ENCODE measurements at places on chromosomes 1 and 21.

DNA sequence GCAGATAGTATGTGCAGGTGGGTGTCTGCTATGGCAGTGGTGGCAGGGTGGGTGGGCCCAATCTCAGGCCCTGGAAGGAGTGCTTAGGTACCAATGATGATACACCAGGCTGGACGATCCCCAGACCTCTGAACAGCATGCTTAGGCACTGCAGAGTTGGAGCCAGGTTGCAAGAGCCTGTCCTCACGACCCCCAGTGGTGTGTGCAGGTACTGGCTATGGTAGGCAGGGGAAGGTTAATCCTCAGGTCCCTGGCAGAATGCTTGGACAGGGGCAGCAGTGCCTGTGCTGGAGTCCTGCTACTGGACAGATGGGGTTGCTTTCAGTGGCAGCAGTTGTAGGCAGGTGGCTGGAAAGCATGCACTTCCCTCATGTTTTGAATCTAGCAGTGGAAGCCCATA, 100.5 kb upstream of the NEK7 start:
- no peak for DNase-seq

DNA sequence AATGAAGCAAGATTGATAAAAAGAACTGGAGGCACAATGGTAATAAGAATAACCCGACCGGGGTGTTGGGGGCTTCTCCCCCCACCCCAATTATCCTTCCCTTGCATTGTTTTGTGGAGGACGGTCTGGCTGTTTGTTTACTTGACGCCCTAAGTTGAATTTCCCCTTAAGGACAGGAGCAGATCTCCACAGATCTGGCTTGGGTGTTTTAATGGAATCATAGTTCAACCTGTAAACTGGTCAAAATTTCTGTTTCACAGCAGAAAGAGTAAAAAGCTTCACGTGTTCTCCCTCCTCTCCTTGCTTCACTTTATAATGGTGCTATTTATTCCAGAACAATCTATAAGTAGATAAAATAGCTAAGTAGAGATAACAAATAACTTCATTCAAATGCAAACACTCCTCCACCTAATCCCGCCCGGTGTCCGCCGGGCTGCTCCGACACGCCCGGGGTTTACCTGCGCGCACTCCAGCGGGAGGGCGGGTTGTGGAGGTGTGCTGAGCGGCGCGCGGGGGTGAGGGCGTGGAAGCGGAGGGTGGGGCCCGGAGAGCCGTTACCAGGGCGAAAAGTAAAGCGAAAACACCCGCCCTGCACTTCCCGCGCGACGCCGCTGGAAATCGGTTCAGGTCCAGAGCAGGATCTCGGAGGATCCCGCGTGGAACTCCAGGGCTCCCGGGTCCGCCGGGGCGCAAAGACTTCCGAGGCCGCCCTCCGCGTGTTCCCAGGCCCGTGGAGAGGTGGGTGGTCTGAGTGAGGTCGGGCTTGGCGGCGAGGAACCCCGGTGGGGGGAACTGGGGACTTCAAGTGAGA, 2.0 kb upstream of the ATF3 start:
- no peak for DNase-seq

DNA sequence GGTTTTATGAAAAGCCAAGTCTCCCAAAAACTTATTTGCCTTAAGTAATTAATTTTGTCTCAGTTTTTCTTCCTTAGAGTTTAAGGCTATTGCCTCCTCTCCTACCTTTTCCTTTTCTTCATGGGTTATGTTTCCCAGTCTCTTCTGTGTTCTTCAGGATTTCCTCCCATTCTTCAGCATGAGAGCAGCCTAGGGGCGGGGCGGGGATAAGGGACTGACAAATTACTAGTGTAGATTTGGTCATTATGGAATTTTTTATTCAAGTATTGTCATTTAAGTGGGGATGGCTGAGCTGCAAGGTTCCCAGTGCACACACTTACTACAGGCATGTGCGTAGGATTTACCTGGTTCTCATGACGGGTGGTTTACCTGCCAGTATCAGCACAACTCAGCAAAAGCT, 35.2 kb upstream of the PIGV start:
- DNase-seq, result no peak

GRCh38 chr1:195576641-195577040, 1031.6 kb downstream of the KCNT2 start:
- no peak for DNase-seq

DNA sequence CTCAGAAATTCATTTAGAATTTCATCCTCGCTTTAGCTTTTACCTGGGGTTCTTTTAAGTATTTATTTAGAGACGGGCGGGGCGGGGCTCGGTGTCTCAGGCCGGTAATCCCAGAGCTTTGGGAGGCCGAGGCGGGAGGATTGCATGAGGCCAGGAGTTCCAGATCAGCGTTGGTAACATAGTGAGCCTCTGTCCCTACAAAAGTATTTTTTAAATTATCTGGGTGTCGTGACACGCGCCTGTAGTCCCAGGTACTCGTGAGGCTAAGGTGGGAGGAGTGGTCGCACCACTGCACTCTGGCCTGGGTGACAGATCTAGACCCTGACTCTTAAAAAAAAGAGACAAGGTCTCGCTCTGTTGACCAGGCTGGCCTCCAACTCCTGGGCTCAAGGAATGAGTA, 942 bp upstream of the RSBN1 start:
- no peak for DNase-seq

- no peak for DNase-seq
These were observed 98.8 kb upstream of the DPH5 start for GRCh38 chr1:101124405-101124804.

GRCh38 chr1:155011004-155011416, 8.4 kb downstream of the ZBTB7B start:
- no peak for DNase-seq

GRCh38 chr21:42101246-42101645, 30.1 kb downstream of the UMODL1 start:
- DNase-seq, result no peak

GRCh38 chr1:82565146-82565545, 764.4 kb downstream of the ADGRL2 start:
- DNase-seq, result peak; percentile 88

DNA sequence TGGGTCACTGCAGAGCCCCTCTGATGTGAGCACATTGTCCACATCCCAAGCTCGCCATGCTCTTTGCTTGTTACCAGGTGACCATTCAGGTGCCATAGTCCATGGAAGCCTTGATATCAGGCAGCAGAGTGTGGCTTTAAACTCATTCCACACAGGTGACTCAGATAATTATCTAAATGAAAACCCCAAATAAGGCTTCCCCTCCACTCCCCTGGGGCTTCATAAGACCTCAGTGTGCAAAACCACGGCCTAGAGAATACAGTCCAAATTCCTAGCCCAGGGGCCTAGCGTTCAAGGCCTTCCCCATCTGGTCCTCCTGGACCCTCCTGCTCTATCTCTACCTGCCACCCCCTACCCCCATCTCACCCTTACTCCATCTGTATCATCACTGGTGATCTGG, 97.1 kb downstream of the ARHGEF10L start:
- peak; percentile 18 for DNase-seq

GRCh38 chr21:37342046-37342632, 24.4 kb upstream of the DYRK1A start:
- DNase-seq, result no peak

DNA sequence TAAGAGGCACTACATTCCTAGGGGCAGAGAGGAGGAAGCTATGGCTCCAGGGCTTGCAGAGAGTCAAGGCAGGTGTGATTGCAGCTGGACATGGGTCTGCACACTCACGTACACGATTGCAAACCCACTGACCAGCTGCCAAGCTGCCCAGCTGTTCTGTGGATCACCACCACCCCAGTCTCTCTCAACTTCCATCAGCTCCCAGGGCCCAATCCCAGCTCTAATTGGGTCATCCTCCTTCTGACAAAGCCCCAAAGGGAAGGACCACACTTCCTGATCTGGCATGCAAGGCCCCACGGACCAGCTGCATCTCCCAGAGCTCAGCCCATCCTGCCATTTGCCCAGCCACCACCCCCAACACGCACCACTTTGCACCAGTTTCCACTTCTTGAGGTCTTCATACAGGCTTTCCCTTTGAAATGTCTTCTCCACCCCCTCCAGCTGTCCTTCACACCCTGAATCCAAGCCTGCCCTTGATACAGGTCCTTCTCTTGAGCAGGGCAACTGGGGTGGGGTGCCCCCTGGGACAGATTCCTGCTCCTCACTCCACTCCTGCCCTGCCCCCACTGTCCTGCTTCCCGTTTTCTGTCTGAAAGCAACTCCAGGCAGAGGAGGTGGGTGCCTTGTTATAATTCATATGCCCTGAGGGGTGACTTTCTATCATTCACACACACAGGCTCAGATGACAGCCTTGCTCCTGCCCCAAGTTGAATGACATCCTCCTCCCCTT, 179.4 kb upstream of the EDN2 start:
- DNase-seq, result no peak

GRCh38 chr21:16536643-16537434, 807.1 kb downstream of the USP25 start:
- DNase-seq, result peak; percentile 49

DNA sequence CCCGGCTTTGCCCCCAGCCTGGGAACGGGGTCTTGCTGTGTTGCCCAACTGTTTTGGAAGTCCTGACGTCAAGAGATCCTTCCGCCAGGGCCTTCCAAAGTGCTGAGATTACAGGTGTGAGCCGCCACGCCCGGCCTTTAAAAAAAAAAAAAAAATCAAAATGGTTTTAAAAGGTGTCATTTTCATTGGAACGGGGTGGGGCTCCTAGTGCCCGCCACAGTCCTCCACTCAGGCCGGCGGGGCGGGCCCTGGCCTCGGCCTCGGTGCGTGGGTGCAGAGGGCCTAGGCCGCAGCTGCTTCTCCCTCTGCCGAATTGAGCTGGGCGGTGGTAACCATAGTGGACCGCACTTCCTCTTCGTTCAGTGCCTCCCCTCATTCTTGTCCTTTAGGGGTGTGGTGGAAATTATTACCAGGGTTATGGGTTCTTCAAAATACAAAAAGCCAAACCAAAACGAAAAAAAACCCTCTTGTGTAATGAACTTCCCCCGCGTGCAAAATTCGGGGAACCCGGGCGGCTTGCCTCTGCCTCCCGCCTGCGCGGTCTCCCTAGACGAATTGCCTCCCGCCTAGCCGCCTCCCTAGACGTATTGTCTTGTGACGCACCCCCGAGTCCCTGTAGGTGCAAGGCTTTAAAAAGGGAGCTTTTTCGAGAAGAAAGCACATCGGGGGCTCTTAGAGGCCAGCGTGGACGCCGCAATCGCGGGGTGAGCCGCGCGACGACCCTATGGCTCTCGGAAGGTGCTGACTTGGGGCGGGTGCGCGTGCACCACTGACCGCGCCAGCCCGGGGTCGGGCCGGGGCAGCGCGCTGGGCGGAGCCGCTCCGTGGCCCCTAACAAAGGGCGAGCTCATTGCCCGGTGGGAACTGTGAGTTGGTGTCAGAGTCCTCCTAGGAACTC, 10.5 kb upstream of the SPEN start:
- no peak for DNase-seq

DNA sequence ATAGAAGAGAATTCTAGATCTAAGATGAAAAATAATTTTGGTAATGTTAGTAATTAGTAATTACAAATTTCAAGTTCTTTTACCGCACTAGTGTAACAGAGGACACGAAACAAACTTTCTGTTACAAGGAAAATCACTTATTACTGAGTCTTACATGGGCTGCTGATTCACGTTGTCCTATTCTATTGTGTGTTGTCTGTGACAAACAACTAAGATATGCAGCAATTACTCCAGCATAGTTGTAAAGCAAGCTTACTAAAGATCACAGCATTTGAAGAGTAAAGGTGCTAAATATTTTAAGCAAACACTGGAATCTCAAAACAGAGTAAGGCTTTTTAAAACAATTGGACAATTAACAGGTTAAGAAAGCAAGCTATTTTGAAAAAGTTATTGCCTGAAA, 502.3 kb downstream of the KCNT2 start:
- no peak for DNase-seq

- DNase-seq, result no peak
These were observed 53.3 kb downstream of the GATAD2B start for GRCh38 chr1:153869486-153869885.

DNA sequence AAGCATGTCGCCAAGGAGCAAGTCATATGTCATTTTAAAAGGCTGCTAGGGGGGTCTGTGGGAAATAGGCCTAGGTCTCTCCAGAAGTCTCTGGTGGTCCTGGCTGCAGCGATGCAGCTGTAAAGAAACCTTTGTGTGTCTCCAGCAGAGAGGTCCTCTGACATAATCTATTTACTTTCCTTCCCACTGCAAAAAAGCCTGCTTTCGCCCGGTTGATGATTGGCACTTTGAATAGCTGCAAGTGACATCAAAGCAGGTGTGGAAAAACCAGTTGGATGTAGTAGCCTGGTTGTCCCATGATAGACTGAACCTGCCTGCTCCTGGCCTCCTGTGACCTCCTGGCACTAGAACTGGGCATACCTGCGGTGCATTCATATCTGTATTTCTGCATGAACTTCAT, 13.8 kb downstream of the RASSF5 start:
- DNase-seq, result no peak

DNA sequence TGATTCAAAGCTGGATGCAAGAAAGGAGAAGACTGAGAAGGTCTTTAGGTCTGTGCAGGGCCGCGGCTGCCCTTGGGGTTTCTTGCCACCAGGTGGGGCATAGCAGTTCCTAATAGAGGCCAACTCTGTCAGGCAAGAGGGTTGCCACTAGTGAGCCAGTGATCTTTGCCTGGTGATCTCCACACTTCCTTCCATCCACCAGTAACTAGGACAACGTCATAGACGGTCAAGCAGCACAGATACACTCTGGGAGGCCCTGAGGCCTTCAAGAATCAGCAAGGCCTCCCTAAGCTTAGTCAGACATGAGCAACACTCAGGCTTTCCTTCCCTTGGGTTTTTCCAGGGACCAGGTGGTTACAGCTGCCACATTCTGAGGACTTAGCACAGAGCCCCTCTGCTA, 32.9 kb upstream of the ATP2B4 start:
- DNase-seq, result no peak

DNA sequence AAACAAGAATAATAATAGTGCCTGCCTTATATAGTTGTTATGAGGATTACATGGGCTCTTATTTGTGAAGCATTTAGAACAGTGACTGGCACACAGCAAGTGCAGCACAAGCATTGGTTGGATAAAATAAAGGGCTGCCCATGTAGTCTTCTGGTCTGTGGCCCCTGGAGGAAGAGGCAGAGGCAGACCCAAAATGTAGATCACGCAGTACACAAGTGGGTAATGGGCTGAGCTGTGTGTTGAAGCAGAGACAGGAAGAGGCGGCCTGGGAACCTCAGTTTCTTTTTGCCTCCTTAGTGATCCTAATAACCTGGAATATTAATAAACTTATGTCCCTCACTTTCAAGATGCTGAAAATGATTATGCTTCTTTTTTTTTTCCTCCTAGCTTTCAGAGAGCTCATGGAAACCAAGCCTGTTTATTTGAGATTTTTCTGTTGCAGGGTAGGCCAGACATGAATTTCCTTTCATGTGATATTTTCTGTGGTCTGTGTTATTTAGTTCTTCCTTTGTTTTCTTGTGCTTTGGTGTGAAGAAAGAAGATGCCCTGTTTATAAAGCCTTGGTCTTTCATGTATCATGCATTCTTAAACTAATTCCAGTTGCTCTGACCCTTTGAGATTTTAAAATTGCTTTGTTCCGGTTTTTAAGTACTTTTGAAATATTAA, 42.5 kb downstream of the LRRC8D start:
- DNase-seq, result no peak
